Hippocampal formation (tissue), 2 donors: ENCODE measurements at places on chromosomes 16 and 17.

DNA sequence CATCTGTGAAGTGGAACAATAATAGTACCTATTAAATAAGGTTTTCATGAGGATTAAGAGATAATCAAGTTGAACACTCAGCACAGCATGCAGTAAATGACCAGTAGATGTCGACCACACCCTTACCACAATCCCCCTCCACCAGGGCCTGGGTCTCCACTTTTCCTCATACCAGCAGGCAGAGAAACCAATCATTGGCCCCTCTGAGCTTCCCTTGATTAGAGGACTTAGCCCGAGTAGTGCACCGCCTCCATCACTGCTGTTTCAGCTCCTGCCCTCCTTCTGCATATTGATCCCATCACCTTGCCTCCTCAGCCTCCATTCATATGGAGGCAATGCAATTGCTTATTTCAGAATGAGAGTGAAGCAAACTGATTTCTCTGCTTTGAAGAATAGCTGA, 96.5 kb upstream of the CDH11 start:
- no peak for DNase-seq

GRCh38 chr17:79469646-79470045, 141.2 kb downstream of the RBFOX3 start:
- DNase-seq, result no peak

DNA sequence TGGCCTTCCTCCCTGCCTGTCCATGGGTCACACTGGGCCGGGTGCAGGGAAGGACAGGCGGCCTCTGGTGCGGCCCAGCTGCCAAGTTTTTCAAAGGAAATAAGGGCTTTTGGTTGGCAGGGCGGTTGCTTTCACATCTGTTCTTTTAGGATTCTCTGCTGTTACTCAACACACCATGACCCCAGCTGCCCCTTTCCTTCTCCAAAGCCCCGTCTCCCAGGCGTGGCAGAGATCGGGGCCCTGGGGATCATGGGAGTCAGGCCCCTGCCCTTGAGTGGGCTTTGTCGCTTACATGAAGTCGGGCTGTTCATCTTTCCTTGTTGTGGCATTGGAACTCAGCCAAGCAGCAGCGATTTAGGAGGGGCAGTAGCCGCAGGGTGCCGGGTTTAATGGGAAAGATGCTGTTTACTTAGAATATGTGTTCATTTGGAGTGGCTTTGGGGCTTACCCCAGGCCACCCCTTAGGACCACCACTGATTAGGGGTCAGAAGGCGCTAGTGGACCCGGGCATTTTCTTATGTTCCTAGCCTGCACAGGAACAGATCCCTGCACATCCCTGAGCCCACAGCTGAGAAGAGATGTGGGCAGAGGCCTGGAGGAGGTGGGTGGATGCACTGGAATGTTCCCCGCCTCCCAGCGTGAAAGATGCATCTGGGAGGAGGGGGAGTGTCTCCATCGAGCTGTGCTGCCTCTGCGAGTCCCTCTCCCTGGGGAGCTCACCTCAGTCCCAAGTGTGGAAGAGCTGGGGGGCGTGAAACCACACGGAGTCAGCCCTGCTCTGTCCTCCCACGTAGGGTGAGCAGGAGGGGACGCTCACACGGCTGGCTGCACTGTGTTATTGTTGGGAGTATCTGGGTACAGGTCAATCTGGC, 6.8 kb upstream of the ADCY7 start:
- no peak for DNase-seq

DNA sequence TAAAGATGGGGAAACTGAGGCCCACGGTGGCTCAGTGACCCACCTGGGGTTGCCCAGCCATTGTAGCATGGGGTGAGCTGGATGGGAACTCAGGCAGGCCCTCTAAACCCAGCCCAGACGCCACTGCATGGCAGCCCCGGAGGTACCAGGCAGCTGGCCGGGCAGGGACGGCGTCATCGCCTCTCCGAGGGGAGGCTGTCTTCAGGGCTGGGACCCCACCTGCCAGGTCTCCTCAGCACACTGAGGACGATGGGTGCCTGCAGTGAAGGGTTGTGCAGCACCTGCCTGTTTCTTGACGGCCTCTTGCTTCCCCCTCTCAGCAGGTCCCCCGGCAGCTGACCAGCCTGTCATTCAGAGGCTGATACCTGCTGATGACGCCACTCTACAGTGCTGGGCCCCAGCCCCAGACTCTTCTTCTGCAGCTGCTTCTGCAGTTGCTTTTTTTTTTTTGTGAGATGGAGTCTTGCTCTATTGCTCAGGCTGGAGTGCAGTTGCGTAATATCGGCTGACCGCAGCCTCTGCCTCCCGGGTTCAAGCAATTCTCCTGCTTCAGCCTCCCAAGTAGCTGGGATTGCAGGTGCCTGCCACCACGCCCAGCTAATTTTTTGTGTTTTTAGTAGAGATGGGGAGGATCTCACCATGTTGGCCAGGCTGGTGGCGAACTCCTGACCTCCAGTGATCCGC, 24.7 kb downstream of the RNF213 start:
- DNase-seq, result no peak

DNA sequence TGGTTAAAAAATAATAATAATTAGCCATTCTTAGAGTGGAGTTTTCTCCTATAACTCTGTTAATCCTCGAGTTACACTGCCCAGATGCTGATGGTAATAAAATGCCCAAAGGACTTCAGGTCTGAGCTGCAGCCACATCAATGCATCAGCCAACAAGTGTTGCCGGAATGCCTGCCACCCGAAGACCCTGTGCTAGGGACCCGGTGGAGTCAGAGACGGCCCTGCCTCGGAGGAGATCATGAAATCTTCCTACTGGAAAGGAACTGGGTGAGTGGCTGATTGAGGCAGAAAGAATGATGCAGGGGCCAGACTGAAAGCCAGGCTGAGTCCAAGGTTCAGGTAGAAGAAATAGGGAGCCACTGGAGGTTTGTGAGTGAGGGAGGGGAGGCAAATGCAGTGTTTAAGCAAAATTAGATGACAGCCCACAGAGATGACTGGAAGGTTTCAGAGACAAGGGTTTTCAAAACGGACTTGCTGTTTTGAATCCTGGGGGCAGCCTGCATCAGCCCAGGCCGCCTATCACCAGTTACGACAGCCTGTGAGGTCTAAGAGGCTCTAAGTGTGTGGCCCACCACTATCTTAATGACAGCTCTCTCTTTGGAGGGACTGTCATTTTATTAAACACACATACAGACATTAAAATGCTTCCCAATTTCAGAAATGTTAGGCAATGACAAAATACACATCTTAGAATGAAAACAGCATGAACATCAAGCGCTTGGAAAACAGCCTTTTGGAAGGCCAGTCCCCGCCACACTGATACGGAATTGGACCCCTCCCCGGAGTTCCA, 100.0 kb downstream of the ZNF423 start:
- no peak for DNase-seq

- peak; percentile 25 for DNase-seq
These were observed 47.2 kb downstream of the PDPK1 start for GRCh38 chr16:2584729-2585650.

GRCh38 chr16:6861815-6862477, 470.7 kb upstream of the RBFOX1 start:
- DNase-seq, result no peak

- no peak for DNase-seq
These were observed 30.6 kb downstream of the ACTG1 start for GRCh38 chr17:81481815-81482505.

DNA sequence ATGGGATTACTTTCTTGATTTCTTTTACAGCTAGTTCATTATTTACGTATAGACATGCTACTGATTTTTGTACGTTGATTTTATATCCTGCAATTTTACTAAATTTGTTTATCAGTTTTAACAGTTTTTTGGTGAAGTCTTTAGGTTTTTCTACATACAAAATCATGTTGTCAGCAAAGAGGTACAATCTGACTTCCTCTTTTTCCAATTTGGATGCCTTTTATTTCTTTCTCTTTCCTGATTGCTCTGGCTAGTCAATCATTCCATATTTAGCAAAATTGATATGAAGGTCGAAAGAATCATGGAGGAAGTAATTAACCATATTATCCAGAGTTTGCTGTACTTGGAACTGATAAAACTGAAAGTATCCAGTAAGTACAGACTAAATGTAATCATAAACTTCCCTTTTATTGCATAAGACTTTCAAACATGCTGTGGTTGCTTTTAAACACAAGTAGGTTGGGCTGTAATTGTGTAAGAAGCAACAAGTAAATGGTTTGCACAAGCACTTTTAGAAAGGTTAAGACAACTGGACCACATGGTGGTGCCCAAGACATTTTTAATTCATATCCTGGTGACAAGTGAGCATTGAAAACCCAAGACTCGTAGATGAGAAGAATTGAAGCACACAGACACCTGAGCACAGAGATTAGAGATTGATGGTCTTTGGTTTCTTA, 8.4 kb downstream of the GDE1 start:
- no peak for DNase-seq

DNA sequence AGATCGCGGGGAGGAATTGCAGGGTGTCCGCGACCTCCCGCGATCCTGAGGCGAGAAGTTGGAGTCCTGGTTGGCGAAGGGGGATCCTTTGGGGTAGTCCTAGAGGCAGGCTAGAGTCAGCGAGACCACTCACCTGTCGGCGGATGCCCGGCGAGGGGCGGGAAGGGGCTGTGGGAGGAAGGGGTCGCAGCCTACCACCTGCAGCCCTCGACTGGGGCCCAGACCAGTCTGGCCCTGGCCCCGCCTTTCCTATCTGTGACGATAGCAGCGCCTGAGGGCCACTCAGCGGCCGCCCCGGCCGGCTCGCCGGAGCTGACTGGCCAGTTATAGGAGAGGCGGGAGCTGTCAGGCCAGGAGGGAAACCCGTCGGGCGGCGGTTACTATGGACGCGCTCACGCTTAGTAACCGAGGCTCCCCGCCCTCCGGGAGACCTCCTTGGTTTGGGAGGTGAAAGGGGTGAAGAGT, at the start of gene TEKT3:
Gene TEKT3 (minus strand): TSS at position 213 of the 465 bp plus-strand sequence. CDS start 10,012 bp downstream, outside the sequence.
- peak; percentile 47 for DNase-seq

- DNase-seq, result no peak
These were observed 4.6 kb downstream of the CNGB1 start for GRCh38 chr16:57966204-57966771.

- DNase-seq, result no peak
These were observed 23.2 kb downstream of the ZNF652 start for GRCh38 chr17:49338883-49339282.

- no peak for DNase-seq
These were observed 20.0 kb upstream of the SLC35G3 start for GRCh38 chr17:35214192-35214591.

GRCh38 chr17:48310748-48311213, 119.2 kb downstream of the SKAP1 start:
- DNase-seq, result no peak

DNA sequence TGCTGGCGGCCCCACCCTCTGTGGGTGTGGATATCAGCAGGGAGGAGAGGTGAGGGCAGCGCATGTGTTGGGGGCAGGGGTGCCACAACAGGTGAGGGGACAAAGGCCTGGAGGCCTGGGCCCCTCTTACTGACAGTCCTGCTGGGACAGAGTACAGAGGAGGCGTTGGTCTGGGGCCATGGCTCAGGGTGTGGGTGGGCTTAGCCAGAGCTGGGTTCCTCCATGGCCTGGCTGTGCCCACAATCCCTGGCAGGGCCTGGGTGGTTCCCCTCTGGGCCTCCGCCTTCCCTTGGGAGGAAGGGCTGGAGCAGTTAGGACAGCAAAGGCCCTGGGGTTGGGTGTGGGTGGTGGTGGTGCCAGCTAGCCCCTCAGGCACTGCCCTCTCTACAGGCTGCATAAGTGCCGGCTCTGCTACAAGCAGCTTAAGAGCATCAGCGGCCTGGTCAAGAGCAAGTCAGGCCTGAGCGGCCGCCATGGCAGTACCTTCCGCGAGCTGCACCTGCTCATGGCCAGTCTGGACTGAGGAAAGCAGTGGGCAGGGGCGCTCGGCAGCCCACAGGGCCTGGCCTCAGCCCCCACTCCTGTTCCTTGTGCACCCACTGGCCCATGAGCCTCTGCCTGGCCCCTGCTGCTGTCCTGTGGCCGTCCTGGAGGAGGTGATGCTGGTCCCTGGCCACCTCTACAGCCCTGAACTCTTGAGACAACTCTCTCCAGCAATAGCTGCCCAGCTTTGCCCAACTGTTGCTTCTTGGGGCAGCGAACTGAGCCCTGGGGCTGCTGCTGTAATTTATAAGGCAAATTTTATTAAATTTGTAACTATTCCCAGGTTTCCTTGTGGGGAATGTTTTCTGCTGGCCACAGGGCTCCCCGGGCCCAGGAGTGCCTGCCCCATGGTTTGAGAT, 21.1 kb downstream of the KATNB1 start:
- DNase-seq, result no peak

- no peak for DNase-seq
These were observed 52.7 kb downstream of the LMF1 start for GRCh38 chr16:918068-918467.
